ENCODE measurements at places on chromosomes 3 and 15.

DNA sequence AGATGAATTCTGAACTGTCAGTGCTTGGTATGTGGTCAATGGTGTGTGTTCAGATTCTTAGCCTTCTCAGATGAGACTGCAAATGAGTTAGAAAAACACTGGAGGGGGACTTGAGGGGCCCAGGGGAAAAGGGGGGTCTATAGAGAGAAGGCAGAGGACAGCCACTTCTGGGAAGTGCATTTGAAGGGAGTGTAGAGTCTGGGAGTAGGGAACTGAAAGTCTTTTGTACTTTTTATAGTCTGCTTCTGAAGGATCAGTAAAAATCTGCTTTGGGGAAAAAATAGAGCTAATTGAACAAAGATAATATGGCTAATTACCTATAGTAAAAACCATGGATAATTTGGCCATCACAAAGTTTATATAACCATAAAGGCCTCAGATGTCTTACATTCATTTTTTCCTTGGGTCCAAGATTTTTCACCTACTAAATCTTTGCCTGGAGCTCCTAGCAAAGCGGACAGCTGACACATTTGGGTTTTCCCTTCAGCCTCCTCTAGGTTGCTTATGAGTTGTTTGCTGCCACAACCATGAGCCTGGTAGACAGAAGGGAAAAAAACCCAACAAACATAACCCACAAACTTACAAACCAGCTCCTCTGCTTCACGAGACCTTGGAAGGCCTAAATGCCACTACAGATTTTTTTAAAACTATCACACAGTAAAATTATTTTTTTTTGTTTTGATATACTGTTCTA is 48.8 kb downstream of the CD86 start:
- DNase-seq, result no peak

DNA sequence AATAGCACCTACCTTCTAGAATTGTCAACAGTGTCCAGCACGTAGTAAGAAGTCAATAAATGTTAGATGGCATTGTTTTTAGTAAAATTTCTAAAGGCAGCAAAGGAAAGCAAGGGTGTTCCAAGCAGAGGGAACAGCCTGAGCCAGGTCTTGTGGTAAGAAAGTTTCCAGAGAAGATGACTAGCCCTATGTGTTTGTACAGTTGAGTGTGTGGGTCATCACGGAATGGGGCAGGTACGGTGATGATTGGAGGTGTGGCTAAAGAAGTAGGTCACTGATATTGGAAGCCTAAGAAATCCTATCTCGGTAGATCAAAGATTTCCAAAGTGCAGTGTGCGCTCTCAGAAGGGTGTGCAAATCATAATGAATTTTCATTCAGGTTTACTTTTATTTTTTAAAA is 94.2 kb upstream of the BCL6 start:
- DNase-seq, result no peak

GRCh38 chr15:66673410-66674322 is 28.4 kb upstream of the SMAD6 start:
- peak; percentile 7 for DNase-seq

DNA sequence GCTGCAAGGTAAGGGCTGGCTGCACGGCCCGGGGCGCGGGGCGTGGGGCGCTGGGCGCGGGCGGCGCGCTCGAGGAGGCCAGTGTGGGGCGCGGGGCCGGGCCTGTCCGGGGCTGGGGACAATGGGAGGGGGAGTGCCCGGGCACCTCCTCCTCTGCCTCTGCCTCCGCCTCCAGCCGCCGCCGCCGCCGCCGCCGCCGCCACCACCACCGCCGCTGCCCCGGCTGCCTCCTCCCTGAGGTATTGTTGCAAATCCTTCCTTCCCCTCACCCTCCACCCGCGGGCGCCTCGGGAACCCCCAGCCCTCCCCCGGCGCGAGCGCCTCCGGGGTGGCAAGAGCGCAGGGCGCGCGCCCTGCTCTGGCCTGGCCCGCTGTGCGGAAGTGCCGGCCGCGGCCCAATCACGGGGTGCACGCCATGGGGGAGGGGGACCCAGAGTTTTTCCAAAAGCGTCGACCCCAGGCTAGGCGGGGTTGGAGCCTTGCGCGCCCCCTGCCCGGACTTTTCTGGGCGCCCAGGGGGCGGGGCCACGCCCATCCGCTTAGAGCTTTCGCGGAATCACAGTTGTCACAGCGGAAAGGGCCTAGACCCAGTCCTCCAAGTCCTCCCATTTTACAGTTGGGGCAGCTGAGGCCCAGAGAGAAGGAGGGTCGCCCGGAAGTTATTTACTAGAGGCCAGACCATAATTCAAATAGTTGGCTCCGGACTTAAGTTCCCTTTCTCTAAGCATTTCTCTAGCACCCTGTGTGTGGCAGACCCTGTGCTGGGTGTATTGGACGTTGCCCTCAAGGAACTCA is at the start of gene LPP:
TSS of gene LPP (plus strand) at position 144 of the 795 bp plus-strand sequence. CDS start 251,964 bp downstream, outside the sequence.
- peak; percentile 61 for DNase-seq

DNA sequence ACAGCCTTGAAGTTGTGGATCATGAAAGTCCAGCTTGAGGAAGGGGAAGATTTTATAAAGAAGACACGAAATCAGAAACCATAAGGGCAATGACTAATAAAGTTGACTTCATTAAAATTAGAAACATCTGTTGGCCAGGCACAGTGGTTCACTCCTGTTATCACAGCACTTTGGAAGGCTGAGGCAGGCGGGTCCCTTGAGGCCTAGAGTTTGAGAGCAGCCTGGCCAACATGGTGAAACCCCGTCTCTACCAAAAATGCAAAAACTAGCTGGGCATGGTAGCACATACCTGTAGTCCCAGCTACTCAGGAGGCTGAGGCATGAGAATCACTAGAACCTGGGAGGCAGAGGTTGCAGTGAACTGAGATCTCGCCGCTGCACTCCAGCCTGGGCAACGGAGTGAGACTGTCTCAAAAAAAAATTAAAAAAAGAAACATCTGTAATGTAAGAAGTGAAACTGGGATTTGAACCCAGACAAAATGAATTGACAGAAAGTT is 7.9 kb upstream of the UBXN7 start:
- no peak for DNase-seq

- no peak for DNase-seq
Observed at GRCh38 chr3:108406661-108407206, 103.7 kb downstream of the MYH15 start.

GRCh38 chr3:75192146-75192616 is 471.9 kb upstream of the FRG2C start:
- DNase-seq, result peak; percentile 37

DNA sequence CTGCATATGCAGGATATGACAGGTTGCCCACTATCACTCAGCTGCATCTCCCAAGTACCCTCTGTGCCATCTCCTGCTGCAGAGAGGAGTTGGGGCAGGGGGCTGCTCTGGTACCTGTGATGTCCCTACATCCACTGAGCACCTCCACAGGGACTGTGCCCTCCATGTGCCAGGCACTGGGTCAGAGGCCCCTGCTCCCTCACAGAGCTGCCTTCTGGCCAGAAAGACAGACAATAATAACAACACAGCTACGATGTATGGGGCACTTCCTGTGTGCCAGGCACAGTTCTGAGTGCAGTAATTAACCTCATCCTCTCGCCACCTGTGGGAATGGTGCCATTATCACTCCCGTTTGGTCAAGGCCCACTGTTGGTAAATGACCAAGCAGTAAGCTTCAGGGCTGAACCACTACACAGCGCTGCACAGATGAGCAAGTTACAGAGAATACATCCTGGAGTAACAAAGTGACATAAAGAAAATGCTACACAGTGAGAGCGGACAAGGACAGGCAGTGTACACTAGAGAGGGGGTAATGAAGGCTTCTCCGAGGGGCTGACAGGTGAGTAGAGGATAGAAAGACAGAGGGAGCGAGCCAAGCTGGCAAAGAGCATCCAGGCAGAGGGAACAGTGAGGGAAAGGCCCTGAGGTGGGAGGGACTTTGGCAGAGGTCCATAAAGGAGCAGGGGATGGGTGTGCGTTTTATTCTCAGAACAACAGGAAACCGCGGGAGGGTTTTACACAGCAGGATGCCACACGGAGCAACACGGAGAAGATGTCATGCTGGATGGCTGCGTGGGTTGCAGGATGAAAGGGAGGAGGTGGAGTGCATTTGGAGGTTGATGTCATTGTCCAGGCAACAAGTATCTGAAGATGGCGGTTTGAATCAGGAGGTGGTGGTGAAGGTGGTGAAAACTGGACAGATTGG is 13.6 kb downstream of the WNT7A start:
- DNase-seq, result no peak

DNA sequence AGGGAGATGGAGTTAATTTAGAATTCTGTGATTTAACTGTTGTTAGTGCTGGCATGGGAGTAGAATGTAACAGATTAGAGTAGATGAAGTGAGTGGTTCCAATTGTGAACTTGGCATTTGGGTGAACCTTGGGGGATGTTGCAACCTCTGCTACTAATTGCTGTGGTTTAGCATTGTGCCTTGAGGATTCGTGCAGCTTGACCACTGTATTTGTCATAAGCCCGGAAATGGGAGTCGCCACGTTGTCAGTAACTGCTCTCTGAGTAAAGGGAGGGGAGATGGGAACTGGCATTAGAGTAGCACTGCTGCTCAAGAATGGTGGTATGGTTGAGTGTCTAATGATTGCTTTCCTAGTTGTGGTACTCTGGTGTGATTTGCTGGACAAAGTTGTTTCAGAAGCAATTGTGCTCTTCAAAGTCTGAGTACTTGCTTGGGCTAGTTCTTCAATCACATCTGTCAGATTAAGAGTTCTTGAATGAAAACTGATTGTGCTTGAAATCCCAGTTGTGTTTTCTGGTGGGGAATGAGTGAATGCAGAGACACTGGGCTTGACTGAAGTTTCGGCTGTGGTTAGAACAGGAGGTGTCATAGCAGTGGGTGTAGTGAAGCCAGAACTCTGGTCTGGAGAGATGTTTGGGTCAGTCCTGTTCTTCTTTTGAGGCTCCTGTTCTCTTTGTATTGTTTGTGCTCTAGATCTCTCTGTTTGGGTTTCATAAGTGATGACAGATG is 15.4 kb downstream of the IGSF10 start:
- no peak for DNase-seq

- DNase-seq, result peak; percentile 22
Observed at GRCh38 chr15:63598473-63599400, 1.6 kb downstream of the FBXL22 start.

DNA sequence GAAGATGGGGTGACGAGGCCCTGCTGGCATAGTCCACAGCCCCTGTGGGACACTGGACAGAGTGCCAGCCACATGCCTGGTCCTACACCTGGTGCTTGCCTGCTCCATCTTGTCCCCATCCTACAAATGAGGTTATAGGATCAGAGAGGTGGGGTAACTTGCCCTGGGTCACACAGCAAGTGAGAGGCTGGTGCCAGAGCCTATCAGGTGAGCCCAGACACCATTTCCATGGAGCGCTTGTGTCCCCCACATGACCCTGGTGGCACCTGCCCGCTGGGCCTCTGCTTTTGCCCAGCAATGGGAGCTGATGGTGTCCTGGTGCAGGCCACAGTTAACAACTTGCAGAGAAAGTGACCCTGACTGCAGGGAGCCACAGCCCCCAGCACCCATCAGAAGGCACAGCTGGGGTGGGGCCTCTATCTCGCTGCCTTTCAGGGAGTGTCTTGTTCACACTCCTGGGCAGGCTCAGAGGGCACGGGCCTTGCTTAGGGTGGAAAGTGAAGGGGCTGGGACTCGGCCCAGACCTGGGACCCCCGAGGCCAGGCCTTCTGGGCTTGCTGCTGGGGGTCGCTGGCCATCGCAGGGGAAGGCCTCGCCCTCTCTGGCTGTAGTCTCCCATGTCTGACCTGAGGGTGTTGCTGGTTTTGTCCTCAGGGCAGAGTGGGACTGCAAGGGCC is 7.2 kb downstream of the PLXNA1 start:
- DNase-seq, result no peak

DNA sequence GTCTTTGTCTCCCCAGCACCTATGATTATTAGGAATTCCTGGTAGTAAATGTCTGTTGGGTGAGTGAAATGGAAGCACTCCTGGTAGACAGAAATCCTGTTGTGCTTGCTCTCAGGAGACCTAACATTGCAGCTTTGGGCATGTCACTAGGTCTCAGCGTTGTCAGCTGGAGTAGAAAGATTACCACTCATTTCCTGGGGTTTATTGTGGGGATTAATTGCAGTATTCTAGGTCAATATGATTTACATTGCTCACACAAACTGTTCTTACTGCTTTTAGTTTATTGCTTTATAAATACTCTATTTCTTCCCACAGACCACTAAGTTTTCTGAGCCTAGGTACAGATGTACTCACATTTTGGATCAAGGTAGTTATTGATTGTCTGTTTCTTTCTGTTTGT is 5.1 kb downstream of the TSEN2 start:
- no peak for DNase-seq

- no peak for DNase-seq
Observed at GRCh38 chr3:10875914-10876313, 59.9 kb downstream of the SLC6A11 start.

DNA sequence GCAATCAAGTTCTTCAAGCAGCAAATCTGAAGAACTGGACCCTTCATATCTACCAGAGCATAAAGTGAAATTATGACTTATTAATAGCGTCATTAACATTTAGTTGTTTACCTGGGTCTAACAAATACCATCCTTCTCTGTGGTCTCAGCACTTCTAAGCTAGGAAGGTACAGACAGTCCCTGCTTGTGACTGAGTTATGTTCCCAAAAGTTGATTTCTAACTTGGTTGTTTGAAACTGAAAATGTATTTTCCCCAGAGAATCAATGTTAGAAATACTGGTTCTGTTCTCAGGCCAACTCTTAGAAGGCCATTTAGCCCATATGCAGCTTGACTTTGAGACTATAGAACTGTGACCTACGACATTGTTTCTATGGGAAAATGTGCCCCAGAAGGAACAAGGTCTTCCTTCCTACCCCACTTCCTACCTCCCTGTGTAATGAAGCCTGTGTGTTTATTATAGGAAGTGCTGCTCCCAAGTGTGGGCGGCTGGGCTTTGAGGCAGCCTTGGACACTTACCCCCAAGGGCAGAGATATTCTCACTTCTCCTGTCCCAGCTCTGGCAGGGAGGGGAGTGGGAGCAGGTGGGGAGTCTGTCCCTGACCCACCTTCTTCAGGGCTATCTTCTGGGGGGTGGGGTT is 12.2 kb upstream of the MAPK6 start:
- DNase-seq, result no peak

DNA sequence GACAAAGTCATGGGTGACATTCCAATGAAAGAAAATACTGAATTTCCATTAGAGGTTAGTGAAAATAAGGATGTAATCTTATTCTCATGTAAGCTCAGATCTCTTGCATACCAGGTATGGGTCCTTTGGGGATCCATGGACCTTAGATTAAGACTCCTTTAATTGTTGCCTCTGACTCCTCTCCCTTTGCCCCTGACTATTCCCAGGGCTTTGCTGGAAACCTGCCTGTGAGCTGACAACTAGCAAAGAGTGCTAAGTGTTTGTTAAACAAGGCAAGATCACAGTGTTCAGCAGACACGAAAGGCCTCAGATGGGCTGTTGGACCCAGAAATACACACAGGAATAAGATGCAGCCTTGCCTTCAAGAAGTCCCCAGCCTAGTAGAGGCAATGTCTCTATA is 32.1 kb downstream of the ACKR2 start:
- DNase-seq, result no peak
